Fibroblast of skin of right quadriceps (primary cell): ENCODE measurements at places on chromosomes 6 and 20.

- no peak for DNase-seq
Measured at GRCh38 chr20:46895906-46896242, 1.2 kb downstream of the EYA2 start.

- peak; percentile 87 for DNase-seq
Measured at GRCh38 chr20:2137552-2138201, 36.0 kb downstream of the STK35 start.

- no peak for DNase-seq
Measured at GRCh38 chr6:136959471-136959891, 37.4 kb downstream of the SLC35D3 start.

DNA sequence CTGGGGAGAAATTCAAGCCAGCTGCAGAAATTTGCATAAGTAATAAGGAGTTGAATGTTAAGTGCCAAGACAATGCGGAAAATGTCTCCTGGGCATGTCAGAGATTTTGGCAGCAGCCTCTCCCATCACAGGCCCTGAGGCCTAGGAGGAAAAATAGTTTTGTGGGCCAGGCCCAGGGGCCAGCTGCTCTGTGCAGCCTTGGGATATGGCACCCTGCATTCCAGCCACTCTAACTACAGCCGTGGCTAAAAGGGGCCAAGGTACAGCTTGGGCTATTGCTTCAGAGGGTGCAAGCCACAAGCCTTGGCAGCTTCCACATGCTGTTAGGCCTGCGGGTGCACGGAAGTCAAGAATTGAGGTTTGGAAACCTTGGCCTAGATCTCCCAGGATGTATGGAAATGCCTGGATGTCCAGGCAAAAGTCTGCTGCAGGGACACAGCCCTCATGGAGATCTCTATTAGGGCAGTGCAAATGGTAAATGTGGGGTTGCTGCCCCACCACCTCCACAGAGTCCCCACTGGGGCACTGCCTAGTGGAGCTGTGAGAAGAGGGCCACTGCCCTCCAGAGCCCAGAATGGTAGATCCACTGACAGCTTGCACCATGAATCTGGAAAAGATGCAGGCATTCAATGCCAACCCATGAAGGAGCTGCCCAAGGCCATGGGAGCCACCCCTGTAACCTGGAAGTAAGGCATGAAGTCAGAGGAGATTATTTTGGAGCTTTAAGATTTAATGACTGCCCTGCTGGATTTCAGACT is 126.5 kb downstream of the DTNBP1 start:
- no peak for DNase-seq

GRCh38 chr20:23437126-23437899 is 2.2 kb upstream of the CSTL1 start:
- DNase-seq, result no peak

DNA sequence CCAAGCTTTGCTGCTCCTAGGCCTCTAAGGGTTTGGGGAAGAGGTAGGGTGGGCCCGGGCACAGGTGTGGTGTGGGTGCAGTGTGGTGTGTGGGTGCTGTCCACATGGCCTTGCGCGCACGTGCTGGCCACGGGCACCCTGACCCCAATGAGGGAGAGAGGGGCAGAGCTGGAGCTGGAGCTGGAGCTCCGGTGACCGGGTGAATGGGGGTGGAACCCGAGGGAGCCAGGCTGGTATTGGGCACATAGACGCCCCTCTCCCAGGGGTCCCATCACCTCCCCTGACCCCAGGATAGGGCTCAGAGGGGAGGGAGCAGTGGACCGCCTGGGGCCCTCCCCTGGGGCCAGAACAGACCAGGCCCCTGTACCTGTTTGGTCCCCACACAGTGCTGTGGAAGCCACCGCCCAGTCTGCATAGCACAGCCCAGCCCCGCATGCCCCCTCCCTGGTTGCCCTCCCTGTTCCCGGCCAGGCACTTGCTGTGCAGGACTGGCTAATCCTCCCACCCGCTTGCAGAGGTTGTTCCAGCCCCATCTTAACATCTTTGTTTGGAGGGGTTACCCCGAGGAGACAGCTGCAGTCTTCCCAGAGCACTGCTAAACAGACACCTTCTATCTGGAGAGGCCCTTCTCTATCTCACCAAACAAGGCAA is 984 bp downstream of the ADAM33 start:
- no peak for DNase-seq

DNA sequence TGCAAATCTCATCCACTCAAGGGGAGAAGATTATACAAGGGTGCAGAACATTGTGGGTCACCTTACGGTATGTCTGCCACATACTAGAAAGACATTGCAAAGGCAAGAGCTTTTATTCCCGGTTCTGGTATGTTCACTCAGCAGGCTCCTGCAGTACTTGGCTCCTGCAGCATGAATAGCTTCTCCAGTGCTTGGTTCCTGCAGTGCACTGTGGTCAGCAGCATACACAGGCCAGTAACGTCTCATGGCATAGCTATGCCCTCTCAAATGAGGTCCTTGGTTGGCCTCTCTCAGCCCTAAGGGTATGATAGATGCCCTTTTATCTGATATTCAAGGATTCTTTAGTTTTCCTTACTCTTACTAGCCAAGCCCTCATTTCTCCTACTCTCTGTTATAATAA is 12.6 kb downstream of the TCP11 start:
- DNase-seq, result no peak

GRCh38 chr6:52576392-52577021 is 353 bp downstream of the TRAM2 start:
- peak; percentile 82 for DNase-seq

DNA sequence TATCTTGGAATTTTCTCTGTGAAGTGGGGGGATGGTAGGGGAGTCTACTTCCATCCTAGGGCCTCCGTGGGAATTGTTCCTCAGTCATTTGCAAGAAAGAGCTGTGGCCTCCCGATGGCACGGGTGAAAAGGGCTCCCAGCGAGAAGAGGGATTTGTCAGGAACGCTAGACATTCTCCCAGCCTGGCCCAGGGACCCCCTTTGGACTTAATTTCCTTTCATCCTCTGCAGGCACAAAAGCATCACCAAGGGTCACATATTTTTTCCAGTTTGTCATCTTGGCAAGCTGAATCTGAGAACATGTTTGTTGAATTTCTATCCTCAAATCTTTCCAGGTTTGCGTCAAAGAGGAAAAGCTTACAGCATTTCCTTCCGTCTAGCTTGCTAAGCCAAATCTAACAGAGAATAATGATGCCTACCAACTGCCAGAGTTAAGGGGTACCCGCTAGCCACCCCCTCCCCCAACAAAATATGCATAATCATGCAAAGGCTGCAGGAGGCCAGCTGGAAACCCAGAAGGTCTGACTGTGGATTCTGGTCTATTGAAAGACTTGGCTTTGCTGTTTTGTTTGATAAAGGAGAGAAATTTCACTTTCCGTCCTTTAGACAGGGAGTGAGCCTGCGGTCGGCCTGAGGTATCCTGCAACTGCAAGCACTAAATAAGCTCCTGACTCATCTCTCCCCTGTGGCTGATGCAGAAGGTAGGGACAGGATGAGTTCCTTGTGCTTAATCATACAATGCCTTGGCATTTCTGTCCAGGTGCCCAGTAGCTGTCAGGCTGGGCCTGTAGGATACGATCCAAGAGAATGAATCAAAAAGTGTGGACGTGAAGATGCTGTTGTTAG is 23.1 kb downstream of the PSMG4 start:
- peak; percentile 90 for DNase-seq

GRCh38 chr6:92559611-92560010 is 859.7 kb downstream of the EPHA7 start:
- DNase-seq, result no peak

- DNase-seq, result peak; percentile 32
Measured at GRCh38 chr20:19692685-19693119, 65.4 kb upstream of the RIN2 start.

GRCh38 chr6:142856624-142857232 is 88.2 kb downstream of the HIVEP2 start:
- DNase-seq, result no peak

DNA sequence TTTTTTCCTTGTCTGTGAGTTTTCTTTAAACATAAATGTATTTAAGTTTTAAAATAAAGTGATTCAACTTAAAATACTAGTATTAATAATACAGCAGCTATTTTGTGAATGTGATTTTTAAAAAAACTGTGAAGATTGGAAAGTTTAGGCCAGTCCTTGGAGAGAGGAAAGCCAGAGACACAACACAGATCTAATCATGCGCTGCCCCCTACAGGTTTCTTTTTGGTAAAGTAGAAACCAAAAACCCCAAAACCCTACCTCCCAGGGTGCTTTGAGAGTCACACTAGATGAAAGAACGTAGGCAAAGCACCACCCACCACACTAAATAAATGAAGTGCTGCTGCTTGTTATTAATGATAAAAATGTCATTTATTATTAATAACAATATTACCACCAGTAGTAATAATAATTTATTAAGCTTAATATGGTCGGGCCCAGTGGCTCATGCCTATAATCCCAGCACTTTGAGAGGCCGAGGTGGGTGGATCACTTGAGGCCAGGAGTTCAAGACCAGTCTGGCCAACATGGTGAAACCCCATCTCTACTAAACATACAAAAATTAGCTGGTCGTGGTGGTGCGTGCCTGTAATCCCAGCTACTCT is 33.7 kb downstream of the SLC9A8 start:
- peak; percentile 53 for DNase-seq

GRCh38 chr6:113011801-113012200 is 664.7 kb downstream of the RFPL4B start:
- DNase-seq, result peak; percentile 78

DNA sequence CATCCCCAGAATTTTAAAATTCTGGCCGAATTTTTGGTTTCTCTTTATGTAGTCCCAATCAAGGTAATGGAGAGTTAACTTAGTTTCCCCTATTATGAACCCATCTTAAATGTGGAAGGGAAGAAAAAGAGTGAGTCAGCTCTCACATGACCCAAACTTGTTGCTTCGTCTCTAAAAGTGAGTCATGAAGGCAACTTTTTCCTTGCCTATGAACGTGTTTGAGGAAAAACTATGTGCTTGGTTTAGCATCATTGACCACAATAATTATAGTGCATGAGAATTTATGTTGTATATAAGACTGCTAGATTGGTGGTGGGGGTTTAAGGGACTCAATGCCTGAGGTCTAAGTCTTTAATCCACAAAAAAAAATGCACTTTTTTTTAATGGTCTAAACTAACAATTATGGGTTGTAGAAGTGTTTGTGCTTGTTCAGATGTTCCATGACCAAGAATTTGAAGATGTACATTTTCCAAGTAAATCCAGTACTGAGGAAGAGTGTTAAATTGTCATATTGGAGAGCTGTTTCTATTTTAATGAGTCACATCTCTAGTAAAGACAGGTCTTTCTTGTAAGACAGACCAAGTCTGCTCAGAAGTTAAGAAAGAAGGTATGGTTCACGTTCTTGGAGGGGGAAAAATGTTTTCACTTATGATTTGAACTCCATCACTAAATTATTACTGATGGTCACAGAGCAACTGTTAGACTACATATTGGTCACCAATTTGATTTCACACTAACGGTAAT is 409.9 kb upstream of the MARCKS start:
- peak; percentile 97 for DNase-seq

DNA sequence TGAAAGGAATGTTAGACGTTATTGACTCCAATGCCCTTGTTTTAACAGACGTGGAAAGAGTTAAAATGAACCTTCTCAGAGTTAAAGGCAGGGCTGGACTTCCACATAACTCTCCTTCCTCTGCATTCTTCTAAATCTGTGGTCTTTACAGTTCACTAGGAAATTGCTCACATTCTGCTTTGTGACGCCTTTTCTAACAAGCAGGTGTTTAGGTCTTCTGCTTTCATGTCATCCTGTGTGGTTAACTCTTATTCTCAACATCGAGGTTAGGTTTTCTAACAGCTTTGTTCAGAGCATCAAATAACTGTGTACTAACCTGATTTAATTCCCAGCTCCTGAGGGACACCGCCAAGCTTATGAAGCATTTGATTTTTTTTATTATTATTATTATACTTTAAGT is 81.3 kb upstream of the NT5E start:
- DNase-seq, result no peak

DNA sequence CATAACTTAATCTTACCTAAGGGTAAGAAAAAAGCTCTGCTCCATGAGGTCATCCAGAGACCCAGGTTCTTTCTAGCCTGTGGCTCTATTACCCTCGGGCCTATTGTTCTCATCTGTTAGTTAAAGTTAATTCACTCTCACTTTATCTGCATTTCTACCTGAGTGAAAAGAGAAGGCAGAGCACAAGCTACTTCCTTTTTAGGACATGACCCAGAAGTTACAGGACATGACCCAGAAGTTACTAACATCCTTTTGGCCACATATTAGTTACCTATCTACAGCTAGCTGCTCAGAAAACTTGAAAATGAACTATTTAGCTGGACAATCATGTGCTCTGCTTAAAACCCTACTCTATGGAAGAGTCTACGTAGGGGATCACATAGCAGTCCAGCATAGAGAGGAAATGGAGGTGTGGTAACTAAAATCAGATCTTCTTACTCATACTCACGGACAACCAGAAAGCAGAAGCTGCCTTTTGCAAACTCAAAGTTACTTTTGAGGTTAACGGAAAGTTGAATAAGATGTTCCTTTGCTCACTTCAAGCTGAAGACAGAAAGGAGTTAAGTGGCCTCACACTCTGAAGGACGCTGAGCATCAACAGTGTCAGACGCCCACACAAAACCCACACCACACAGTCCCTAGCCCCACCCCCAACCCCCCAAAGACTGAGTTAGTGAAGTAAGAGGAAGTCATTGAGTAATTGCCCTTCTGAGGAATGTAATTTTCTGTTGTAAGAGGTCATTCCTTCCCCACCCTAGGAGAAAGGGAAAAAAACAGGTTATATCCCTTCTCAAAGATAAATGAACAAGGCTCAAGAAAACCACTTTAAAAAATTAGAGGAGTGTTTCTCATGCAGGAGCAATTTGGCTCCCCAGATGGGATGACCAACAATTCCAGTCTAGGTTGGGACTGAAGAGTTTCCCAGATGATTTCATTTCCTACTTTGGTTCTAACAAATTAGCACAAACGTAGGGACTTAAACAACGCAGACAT is 45.9 kb upstream of the TAB2 start:
- peak; percentile 17 for DNase-seq
